ENCODE measurements at places on chromosomes 4 and X.

GRCh38 chr4:16597443-16597842, 301.0 kb downstream of the LDB2 start:
- DNase-seq, result no peak

GRCh38 chrX:19990151-19990555, 708 bp downstream of the BCLAF3 start:
- peak; percentile 13 for DNase-seq

- DNase-seq, result no peak
These were observed 13.2 kb downstream of the AFF2 start for GRCh38 chrX:148513661-148514060.

DNA sequence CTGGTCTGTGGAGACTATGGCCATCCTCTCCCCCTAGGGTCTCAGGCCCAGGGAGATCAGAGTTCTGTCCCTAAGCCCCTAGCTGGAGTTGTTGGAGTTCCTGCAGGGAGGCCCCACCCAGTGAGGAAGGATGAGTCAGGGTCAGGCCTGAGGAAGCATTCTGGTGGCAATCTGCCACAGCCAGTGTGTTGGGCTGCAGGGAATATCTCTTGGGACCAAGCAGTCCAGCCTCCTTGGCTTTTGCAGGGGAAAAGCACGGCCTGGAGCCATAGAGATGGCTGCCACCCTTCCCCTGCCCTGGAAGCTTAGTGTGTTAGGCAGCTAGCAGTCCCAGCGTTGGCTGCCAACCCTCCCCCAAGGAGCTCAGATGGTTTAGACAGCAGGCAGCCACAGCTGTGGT, 202.4 kb downstream of the RTL9 start:
- DNase-seq, result no peak

All from AG08396 (cell line).